ENCODE measurements at places on chromosomes 4 and X.

- no peak for DNase-seq
Measured at GRCh38 chr4:26727844-26728243, 132.8 kb upstream of the STIM2 start.

GRCh38 chr4:11338956-11339782, 89.5 kb downstream of the HS3ST1 start:
- no peak for DNase-seq

- DNase-seq = no peak
Measured at GRCh38 chrX:13651150-13651549, 1.8 kb upstream of the TCEANC start.

DNA sequence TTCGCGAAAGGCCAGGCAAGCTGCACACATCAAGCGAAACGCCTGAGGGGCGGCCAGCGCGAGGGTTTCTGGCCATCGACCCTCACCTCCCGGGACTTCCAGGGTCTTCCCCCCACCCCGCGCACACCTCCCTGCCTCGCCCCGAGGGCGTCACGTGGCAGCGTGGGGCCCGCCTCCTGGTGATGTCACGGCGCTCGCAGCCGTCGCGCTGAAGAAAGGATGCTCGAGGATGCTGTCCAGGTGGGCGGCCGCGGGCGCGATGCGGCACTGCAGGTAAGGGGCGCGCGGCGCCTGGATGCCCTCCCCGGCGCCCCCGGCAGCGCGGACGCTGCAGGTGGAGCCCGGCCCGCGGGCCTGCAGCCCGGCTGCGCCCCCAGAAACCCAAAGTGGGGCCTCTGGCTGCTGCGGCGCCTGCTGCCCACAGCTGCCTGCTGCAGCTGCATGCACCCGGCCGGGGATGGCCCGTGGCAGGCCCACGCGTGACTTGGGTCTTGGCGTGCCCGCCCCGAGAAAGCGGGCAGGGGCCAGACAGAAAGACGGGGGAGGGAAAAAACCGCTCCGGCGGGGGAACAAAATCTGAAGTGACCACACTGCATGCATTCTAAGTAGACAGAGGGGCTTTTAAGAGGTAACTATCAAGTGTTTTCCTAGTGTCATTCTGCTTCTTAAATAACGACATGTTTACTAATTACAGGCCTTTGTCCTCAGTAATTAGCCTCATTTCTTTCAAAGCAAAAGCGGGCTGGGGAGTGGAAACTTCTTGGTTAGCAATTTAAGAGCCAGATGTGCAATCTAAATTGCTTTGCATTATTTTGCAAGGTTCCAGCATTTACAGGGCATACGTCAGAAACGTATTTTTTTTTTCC, 1.7 kb downstream of the CLCN4 start:
- no peak for DNase-seq

DNA sequence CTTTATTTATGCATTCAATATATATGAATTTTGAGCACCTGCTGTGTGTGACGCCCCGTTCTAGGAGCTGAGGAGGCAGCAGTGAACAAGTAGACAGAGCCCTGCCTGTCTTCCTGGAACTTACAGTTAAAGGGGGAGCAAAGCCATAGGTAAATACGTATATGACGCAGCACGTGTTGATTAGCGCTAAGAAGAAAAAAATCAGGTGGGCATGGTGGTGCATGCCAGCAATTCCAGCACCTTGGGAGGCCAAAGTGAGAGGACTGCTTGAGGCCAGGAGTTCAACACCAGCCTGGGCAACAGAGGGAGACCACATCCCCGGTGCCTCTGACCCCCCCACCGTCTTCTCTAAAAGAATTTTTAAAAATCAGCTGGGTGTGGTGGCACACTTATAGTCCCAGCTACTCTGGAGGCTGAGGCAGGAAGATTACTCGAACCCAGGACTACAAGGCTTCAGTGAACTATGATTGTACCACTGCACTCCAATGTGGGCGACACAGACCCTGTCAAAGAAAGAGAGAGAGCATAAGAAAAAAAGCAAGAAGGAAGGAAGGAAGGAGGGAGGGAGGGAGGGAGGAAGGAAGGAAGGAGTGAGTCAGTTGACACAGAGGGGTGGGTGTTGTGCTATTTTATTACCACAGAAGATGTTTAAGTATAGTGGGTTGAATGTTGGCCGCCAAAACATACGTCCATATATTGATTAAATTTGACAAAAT, 5.4 kb upstream of the KIAA0232 start:
- DNase-seq = no peak

- DNase-seq = no peak
Measured at GRCh38 chr4:89319756-89320155, 12.2 kb upstream of the GPRIN3 start.

DNA sequence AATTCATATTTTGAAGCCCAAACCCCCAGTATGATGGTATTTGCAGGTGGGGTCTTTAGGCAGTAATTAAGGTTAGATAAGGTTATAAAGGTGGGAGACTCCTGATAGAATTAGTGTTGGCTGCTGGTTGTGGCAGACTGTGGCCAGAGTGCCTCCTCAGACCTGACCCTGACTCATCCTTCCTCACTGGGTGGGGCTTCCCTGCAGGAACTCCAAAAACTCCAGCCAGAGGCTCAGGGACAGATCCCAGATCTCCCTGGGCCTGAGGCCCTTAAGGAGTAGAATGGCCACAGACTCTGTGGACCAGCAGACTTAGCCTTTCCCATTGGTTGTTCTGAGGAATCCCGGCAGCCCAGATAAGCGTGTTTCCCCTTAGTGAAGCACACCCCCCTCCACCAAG, 463.0 kb upstream of the CPEB2 start:
- DNase-seq = no peak

DNA sequence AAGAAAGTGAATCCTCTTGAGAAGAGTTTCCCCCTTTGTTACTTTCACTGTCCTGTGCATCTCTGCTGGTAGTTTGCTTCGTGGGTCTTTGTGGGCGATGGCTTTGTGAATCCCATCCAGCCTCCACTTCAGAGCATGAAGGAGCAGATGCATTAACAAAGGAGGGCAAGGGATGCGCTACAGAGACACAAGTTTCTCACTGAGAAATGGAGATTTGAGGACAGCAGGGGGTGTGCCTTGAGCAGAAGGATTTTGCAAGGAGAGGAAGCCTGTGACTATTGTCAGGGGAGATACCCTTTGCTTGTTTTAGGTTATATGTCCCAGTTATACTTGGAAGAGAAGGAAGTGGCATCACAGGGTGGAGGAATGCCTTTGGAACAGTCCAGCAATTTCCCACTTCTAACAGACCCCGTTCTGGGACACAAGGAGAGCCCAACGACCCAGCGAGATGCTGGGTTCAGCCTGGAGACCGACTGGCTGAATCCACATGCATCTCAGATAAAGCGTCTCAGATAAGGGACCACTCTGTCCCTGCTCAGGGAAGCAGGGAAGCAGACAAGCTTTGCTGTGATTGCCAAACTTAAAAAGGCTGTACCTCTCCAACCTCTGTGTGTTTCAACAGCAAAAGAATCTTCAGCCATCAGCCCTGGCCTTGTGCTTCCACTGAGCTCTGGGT, 314.6 kb upstream of the GATB start:
- DNase-seq = no peak

GRCh38 chr4:154019811-154020210, 230.9 kb upstream of the SFRP2 start:
- DNase-seq = no peak

- no peak for DNase-seq
Measured at GRCh38 chrX:140040386-140040785, 75.1 kb upstream of the CXorf66 start.

- DNase-seq = no peak
Measured at GRCh38 chr4:97208749-97209148, 934.5 kb downstream of the STPG2 start.

DNA sequence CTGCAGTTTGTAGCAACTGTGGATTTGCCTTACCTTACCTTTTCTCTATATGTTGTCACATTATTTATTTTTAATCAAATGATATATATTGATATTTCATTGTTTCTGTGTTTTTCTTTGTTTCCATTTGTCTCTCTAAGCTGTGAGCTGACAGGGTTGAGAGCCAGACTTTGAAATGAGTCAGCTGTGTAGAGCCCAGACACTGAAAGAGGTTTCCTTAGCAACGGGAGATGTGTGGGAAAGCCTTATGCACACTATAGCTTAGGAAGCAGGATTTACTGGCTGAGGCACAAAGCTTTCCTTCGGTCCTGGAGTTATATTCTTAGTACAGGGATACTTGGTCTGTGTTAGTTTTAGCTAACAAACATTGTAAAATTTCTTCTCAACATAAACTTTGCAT, 192.2 kb downstream of the FGF13 start:
- no peak for DNase-seq

DNA sequence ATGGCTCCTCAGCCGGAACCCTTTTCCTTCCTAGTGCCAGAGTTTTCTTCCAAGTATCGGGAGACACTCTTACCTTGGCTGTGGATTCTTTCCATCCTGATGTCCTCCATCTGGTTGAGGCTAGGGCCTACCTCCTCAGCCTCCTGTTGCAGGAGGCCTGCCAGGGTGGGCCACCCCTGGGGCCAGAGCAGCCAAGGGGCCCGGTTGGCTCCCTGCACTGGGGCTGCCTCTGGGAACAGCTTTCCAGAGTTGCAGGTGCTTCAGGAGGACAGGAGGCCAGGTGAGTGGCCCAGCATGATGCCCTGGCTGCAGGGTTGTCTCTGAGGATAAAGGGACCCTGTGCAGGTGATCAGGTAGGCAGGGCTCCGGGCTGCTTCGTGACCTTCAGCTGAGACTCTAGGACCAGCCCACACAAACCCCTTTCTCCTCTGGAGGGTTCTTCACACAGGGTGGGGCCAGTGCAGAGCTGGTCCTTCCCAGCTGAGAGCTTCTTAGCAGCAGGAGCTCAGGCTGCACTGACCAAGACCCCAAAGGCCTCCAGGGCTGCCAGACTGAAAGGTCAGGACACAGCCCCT, 5.3 kb upstream of the GPR78 start:
- DNase-seq = no peak

DNA sequence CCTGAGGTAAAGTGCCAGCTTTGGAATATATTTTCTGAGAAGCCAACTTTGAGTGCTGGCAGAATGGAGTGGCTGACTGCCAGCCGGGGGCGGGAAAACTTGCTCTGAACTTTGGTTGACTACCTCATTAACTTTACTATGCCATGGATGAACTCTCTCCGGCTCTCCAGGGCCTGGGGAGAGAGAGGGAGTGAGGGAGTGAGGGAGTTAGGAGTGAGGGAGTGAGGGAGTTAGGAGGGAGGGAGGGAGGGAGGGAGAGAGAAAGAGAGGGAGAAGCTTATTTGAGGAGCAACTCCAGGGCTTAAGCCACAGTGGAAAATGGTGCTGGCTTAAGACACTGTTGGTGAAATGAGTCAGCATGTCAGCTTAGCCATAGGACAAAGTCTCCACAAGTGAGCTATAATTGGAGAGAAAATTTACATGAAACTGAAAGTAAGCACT, 280.9 kb upstream of the RPS6KA3 start:
- DNase-seq = peak; percentile 6

DNA sequence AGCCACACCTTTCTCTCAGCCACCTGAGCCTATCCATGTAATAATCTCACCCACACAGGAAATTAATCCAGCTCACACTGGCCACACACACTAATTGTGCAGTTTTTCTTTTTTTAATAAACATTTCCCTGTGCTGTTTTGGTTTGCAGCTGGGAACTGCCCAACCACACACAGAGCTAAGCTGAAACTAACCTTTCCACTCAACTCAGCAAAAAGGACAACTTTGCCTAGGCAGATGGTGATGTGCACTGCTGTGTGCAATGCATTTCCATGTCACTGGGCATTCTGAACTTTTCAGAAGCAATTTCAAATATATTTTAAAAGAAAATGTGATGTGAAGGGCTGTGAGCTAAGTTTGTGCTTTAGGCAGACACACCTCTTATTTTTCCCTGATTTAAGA, 70.0 kb upstream of the TLL1 start:
- DNase-seq = no peak

GRCh38 chr4:84799318-84799717, 167.2 kb downstream of the WDFY3 start:
- DNase-seq = no peak

GRCh38 chrX:148836741-148837140, 336.3 kb downstream of the AFF2 start:
- DNase-seq = no peak

GRCh38 chr4:1011022-1011665, at the start of gene FGFRL1:
Gene FGFRL1, plus strand, starts transcription at chr4:1011626. Its CDS starts 860 bp downstream, at chr4:1012486.
- peak; percentile 92 for DNase-seq

- no peak for DNase-seq
Measured at GRCh38 chrX:79366556-79366872, 620 bp downstream of the ITM2A start.

DNA sequence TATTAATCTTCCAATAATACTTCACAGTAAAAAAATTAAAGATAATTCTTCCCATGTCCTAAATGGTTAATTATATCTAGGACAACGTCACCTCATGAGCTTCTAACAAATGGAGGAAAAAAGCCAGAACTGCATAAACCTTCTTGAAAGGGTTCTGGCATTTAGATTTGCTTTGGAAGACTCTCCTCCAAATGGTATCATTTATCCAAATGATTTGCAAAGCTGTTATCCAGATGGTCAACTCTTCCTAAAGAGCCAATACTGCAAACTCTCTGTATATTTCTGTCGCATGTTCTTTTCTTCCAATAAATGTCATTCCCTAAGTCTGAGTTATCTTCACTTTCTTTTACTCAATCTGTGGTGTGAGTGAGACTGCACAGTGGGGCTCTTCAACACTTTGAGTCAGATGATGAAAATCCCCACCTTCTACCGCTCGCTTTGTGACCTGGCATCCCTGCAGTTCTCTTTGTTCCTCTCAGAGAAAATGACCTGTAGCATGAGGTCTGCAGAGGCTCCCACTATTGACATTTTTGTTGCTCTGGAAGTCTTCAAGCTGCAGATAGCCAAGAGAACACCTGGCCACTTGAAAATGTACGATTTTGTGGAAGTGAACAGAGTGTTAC, 52.9 kb downstream of the TMEM150C start:
- no peak for DNase-seq

GRCh38 chr4:139015948-139016471, 429 bp downstream of the NOCT start:
- peak; percentile 52 for DNase-seq

DNA sequence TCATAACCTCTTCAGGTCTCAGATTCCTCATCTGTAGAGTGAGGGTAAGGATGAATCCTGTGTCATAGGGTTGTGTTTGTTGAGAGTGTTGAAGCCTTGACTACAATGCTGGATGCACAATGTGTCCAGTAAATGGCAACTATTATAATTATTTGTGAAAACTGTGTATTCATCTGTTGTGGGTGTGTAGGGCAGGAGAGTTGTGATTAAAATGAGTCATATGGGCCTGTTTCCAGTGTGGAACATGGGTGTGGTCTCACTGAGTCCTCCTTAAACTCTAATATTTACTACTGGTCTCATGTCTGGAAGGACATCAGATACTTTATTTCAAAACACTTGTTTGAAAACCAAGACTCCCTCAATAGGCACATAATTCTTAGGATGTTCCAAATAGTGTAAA, 208.5 kb upstream of the CASK start:
- no peak for DNase-seq

DNA sequence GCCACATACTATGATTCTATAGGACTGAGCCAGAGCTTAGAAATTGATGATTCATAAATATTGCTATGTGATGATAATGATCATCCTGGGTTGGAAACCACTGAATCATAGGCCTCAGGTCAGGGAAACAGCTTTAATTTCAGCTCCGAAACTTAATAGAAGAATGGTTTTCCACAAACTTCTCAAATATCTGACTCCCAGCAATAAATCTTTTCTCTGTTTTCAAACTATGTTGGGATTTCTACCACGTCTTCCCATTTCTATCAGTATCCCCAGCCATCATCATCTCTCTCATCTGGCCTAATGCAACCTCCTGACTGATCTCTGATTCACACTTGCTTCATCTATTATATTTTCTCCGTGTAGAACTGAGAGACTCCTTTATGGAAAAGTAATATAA, 521.8 kb upstream of the AGA start:
- DNase-seq = no peak
